ENCODE measurements at places on chromosomes 7 and 10.

- H3K4me3 ChIP-seq = no peak overlapping the region
- no peak for DNase-seq
- H3K4me1 ChIP-seq = no peaks in the 10 kb centered on the region
Measured at GRCh38 chr7:20988340-20988739, 201.7 kb upstream of the SP8 start.

DNA sequence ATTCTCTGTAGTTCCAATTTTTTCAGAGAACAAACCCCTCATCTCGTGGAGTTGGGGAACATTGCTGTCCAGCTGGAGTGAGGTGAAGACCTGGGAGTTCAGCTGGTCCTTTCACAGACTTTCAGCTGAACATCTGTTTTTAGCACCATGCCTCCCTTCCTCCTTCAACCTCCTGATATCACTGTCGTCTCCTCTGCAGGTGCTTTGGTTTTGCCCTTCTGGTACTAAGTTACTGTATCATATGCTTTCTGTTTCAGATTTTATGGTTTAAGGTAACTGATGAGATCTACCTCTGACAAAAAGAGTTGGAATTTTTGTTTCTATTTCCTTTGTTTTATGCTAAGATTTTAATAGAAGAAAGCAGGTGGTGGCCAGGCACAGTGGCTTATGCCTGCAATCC lies 102.9 kb downstream of the ZNF438 start:
- H3K27me3 ChIP-seq = no peaks in the 10 kb centered on the region
- H3K4me1 ChIP-seq = peaks cover 13% of the 10 kb centered on the region
- H3K27ac ChIP-seq = peak overlapping the region; percentile 19

DNA sequence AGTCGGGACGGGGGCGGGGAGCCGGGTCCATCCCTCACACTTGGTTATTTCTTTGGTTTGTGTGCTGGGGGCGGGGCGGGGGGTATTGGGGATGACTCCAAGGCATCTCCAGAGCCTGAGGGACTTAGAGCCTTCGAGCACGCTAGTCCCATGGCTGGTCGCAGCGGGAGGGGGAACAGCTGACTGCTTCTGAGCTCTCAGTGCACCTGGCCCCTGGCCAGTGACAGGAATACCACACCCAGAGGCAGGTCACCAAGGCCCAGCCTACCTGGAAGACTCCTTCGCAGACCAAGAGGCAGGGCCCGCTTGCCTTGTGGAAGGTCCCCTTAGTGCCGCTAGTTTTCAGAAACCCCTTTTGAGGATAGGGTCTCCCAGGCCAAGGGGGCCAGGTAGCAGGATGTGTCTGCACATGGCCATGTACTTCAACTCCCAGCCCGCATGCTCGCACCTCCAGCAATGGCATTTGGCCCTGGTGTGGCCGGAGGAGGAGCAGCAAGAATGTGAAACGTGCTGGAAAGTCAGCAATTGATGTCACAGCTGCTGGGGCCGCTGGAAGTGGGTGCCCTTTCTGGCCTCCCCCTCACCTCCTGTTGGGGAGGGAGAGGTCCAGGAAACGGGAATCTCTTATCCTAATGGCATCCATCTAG lies 40.3 kb downstream of the AGAP3 start:
- H3K27me3 ChIP-seq = no peaks in the 10 kb centered on the region
- DNase-seq = no peak
- H3K27ac ChIP-seq = no peak overlapping the region
- H3K4me3 ChIP-seq = no peak overlapping the region

DNA sequence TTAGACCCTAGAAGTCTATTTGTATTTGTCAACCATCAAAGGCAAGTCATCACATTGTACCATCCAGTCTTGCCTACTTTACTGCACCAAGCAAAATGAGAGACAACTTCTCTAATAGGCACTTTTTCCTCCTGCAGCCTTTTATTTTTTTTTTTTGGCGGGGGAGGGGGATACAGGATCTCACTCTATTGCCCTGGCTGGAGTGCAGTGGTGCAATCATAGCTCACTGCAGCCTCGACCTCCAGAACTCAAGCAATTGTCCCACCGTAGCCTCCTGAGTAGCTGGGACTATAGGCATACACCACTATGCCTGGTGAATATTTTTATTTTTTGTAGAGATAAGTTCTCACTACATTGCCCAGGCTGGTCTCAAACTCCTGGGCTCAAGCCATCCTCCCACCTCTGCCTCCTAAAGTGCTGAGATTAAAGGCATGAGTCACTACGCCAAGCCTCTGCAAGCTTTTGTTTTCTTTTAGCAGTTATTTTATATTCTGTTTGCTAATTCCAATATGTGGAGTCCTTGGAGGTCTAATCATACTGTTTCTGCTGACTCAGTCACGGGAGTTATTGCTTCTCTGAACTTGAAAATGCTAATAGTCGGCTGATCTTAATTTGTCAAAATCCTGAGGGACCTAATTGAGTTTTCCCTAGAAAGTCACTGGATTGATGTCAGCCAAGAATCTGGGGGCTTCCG lies 14.2 kb downstream of the KPNA7 start:
- H3K36me3 ChIP-seq = no peaks in the 10 kb centered on the region
- no peak for DNase-seq
- H3K4me3 ChIP-seq = no peak overlapping the region
- no peak overlapping the region for H3K27ac ChIP-seq
- peaks cover 1% of the 10 kb centered on the region for H3K4me1 ChIP-seq

DNA sequence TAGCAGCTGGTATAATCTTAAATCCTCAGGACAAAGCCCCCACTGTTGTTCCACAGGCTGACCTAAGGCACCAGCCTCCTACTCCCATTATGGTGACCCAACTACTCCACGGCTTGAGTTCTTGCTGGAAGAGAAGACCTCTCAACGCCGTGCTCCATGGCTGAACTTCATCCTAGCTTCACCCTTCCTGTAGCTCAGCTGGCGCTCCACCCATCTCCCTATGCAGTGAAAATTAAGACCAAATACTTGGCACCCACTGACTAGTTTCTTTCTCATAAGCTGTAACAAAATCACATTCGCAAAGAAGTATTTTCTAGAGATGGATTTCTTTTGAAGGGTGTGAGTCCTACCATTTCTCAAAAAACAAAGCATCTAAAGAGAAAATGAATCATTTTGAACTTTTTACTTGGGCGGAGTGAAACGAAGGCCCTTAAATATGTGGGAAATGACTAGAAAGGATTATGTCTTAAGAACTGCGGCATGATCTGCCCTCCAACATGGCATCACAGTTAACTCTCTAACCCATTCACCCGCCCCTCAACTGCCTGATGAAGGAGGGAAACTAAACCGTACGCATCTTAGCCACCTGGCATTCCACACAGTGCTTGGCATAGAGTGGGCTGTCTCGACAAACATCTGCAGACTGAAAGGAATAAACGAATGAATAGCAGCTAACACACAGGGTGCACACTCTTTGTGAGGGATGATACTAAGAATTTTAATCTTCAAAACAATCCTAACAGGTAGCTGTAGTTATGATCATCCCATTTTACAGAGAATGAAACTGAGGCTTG lies 32.7 kb downstream of the GFRA1 start:
- H3K4me1 ChIP-seq = no peaks in the 10 kb centered on the region
- H3K36me3 ChIP-seq = no peaks in the 10 kb centered on the region
- no peak overlapping the region for H3K27ac ChIP-seq
- no peak overlapping the region for H3K4me3 ChIP-seq
- DNase-seq = no peak

DNA sequence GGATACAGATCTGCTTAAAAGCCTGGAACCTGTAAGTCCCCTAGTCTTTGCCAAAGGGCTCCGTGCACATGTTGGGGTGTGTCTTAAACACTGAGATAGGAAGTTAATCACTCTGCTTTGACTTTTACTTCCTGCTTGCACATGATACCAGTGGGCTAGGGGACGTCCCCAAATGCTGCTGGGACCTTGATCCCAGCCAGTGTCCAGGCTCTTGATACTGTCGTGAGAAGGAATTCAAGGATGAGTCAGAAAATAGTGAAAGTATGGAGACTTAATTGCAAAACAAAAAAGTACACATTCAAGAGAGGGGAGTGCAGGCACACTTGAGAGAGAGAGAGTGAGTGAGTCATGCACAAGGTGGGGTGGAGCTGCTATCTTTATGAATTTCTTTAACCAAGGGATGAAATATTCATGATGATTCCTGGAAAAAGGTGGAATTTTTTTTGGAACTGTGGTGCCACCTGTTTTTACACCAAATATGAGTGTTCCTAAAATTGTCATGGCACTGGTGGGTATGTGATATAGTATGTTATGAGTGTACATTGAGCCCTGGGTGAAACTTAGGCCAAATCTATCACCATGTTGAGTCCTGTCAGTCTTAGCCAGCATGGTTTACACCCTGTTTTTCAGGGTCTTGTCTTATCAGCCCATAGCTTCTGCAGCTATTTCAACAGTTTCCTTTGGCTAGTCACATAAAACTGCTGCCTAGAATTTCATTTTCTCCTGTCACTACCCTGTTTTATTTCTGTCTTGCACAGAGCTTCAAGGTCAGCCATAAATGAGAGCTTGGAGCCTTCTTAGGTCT lies 88.3 kb upstream of the CYP26C1 start:
- peaks cover 6% of the 10 kb centered on the region for H3K4me1 ChIP-seq
- peaks cover 43% of the 10 kb centered on the region for H3K36me3 ChIP-seq
- no peaks in the 10 kb centered on the region for H3K27me3 ChIP-seq
- DNase-seq = no peak

- H3K4me3 ChIP-seq = no peak overlapping the region
- peaks cover 7% of the 10 kb centered on the region for H3K4me1 ChIP-seq
- H3K27me3 ChIP-seq = no peaks in the 10 kb centered on the region
Measured at GRCh38 chr10:63288170-63288569, 155.0 kb downstream of the NRBF2 start.

- no peaks in the 10 kb centered on the region for H3K36me3 ChIP-seq
- no peaks in the 10 kb centered on the region for H3K4me1 ChIP-seq
- H3K4me3 ChIP-seq = no peak overlapping the region
- no peaks in the 10 kb centered on the region for H3K27me3 ChIP-seq
- DNase-seq = no peak
Measured at GRCh38 chr7:83038787-83039186, 123.9 kb downstream of the PCLO start.

GRCh38 chr10:31867646-31868045 lies 61.0 kb downstream of the ARHGAP12 start:
- no peak for DNase-seq
- H3K27ac ChIP-seq = no peak overlapping the region
- no peaks in the 10 kb centered on the region for H3K27me3 ChIP-seq
- H3K4me1 ChIP-seq = peaks cover 19% of the 10 kb centered on the region

DNA sequence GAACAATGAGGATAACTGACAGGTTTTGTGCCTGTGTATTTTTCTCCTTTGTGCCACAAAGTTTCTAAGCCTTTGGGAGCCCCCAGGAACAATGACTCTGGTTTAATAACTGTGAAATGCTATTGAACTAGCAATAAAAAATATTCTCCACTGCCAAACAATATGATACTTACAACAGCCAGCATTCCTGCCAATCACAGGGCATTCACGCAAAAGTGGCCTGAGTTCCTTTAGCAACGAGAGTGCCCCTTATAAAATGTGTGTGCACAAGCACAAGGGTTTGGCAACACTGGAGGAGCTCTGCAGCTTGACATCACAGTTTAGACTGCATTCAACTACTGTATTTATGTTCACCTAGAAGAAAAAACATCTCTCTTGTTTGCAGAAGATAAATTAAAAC lies 412.9 kb upstream of the NFE2L3 start:
- no peak overlapping the region for H3K4me3 ChIP-seq
- H3K4me1 ChIP-seq = no peaks in the 10 kb centered on the region
- H3K27ac ChIP-seq = no peak overlapping the region
- H3K27me3 ChIP-seq = peaks cover 47% of the 10 kb centered on the region
- no peak for DNase-seq

- H3K27me3 ChIP-seq = peaks cover 92% of the 10 kb centered on the region
- H3K36me3 ChIP-seq = no peaks in the 10 kb centered on the region
- DNase-seq = no peak
- H3K4me3 ChIP-seq = peak overlapping the region; percentile 60
- peak overlapping the region; percentile 17 for H3K27ac ChIP-seq
Measured at GRCh38 chr7:101169110-101169837, 3.9 kb upstream of the VGF start.

DNA sequence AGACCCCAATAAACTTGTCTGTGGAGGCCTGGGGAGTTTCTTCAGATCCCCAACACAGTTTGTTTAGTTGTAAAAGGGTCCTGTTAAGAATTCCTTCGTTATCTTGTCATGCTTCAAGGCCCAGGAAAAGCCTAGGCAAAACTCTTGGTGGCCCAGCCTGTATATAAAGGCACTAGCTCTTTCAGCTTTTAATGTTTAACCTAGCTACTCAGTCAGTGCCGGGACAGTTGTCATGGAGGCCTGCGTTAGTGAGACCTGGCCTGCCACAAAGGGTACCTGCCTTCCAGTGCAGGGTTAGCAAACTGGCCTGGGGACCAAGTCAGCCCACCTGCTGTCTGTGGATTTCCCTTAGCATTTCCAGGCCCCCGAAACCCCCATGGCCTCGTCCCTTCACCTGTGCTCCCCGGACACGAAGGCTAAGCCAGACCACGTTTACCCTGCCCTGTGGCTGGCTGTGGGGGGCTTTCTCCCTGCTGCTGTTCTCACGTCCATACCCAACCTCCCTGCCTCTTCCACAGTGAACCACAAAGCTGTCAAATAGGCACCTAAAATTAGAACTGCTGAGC lies 96.9 kb upstream of the PPP2R2D start:
- no peak for DNase-seq
- H3K27me3 ChIP-seq = peaks cover 13% of the 10 kb centered on the region
- no peaks in the 10 kb centered on the region for H3K4me1 ChIP-seq
- no peak overlapping the region for H3K4me3 ChIP-seq
- no peaks in the 10 kb centered on the region for H3K36me3 ChIP-seq

DNA sequence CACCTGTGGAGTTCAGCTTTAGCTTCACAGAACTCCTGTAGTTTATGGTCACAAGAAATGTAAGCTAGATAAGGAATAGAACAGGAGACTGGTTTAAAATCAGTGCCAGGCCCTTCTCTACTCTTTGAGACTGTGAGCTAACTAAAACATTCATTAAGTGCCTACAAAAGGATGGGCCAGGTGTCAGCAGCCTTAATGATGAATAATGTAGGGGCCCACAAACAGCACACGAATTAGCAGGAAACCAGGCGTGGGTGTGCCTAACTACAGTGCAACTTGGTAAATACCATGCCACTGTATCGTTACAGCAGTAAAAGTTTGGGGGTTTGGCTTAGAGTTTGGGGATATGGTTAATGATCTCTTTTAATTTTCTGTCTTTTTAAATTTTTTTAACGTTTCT lies 6.1 kb upstream of the ABLIM1 start:
- no peaks in the 10 kb centered on the region for H3K27me3 ChIP-seq
- no peak overlapping the region for H3K4me3 ChIP-seq
- no peaks in the 10 kb centered on the region for H3K4me1 ChIP-seq
- DNase-seq = no peak
- no peaks in the 10 kb centered on the region for H3K36me3 ChIP-seq
- H3K27ac ChIP-seq = no peak overlapping the region

- H3K36me3 ChIP-seq = no peaks in the 10 kb centered on the region
- no peak overlapping the region for H3K4me3 ChIP-seq
- DNase-seq = no peak
Measured at GRCh38 chr10:124125305-124126116, 32.1 kb upstream of the CHST15 start.
